ENCODE measurements at places on chromosomes 11 and 22. TPM values are rescaled to one million over a fixed set of nuclear protein-coding genes. Genes with fewer than 3 reads are reported as not detected.
A peak's percentile ranks its signal among the peaks of the same experiment; 100 is the strongest.

- no peak for DNase-seq
Measured at GRCh38 chr11:66172146-66172545, 96.3 kb upstream of the RAB1B start.

- no peak for DNase-seq
Measured at GRCh38 chr22:32661737-32662586, 139.5 kb upstream of the TIMP3 start.

GRCh38 chr11:131759140-131759539, 388.7 kb downstream of the NTM start:
- DNase-seq: no peak

The SEPTIN3 gene
- 3.2 TPM for total RNA-seq

GRCh38 chr22:40323681-40324171, 22.6 kb upstream of the ADSL start:
- no peak for DNase-seq

GRCh38 chr22:22450343-22450839, 58.2 kb downstream of the ZNF280B start:
- DNase-seq: no peak

DNA sequence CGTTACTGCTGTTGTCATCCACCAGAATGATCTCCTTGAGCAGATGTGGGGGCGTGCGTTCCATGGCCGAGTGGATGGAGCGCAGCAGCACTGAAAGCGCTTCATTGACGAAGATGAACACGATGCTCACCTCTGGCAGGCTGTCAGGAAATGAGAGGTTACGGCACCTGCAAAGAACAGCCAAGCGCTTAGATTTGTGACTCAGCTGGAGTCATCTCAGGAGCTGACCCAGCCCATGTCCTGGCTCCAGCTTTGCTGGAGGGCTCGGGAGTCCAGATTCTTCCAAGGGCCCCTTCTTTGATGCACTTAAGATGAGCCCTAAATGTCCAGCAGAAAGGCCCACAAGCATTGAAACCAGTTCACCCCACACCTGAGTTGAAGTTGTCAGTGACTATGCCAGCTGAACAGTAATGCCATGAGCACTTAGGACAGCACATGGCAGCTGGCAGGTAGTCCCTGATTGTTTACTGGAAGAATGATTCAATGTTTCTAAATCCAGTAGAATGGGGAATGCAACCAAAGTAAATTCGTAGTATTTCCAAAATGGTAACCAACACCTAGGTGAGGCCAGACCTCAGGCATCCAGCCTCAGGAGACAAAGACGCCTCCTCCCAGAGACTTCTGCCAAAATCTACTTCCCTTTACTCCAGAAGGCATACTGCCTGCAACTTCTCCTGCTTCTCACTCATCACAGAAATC, 79.7 kb upstream of the CSNK2A3 start:
- no peak for DNase-seq

The AMBRA1 gene
- 35.0 TPM for total RNA-seq

DNA sequence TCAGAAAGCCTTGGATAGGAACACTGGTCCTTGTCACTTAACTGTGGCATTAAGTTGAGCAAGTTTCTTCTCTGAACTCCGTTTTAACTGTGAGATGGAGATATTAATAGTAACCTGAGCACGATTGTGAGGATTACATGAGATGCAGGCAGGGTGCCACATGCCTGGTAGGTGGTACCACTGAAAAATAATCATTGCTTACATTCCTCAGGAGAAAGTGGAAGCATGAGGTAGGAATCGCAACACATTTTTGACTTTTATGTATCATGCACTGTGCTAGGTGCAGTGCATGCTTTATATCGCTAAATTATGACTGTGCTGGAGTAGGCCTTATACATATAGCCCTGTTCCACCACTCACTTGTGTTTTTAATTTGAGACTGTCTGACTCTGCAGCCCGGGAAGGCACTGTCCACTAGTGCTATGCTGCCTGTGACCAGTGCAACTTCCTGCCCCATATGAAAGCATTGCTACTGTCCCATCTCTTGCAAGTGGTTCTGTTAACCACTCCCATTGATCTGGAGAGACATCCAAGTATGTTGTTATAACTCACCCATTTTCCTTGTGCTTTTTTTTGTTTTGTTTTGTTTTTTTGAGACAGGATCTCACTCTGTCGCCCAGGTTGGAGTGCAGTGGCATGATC, 1.0 kb downstream of the UQCR10 start:
- DNase-seq: no peak

The PRG2 gene
- total RNA-seq: not detected

GRCh38 chr11:71454470-71455113, 1.6 kb downstream of the NADSYN1 start:
- DNase-seq: peak; percentile 43

The C22orf31 gene
- total RNA-seq: not detected

The IL17REL gene
- not detected for total RNA-seq

- DNase-seq: peak; percentile 35
Measured at GRCh38 chr22:29314537-29315285, 786 bp downstream of the RASL10A start.

DNA sequence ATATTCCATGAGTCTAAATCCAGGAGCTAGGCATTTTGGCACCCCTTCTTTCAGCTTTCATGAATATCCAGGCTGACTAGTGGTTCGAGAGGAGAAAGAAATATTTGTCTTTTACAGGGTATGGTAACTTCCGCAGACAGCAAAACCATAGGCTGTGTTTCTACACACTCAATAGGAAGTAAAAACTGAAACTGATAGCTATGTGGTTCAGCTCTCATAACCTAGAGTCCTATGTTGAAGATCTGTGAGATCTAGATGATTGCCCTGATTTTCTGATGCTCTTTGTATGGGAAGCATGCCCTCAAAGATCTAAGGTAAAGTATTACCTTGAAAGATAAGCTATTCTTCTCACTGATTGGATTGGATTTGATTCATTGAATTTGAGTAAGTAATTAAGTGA, 118.3 kb downstream of the CD44 start:
- no peak for DNase-seq

DNA sequence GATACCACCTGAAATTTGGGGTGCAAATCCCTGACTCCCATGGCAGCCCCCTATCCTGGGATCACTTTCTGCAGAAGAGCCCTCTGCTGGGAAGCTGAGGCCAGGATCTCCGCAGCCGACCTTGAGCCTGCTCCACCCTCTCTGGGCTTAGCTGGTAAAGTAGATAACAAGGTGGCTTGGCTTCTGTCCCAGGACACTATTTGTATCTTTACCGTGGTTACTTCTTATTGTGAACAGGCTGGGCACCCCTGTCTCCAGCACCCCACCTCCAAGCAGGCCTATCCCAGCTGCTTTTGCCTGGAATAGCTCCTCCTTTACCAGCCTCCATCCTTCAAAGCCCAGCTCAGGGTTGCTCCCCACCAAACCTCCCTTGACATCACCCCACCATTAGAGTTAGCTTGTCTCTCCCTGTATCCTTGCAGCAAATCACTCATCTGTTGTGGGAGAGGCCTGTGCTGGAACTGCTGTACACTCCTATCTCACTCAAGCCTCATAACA, 35.2 kb upstream of the P2RY2 start:
- no peak for DNase-seq

DNA sequence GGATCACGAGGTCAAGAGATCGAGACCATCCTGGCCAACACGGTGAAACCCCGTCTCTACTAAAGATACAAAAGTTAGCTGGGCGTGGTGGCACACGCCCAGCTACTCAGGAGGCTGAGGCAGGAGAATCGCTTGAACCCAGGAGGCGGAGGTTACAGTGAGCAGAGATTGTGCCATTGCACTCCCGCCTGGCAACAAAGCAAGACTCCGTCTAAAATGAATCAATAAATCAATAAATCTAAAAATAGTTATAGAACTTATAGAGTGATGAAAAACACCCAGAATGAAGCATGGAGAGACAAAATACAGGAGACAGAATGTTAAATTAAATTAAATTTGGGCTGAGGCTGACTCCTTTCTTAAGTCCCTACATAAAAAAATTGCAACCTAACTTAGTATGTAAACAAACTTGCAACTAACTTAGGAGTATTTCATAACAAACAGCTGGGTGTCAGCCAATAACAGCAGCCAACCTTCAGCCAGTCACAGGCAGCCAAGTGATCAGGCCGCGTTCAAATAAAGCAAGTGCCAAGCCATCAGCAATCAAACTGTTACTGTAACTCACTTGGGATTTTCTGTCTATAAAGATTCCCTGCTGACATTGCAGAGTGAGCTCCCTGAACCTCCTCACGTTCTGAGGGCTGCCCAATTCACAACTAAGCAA, 7.3 kb upstream of the TP53AIP1 start:
- DNase-seq: no peak

GRCh38 chr11:799641-800316, 1.7 kb upstream of the SLC25A22 start:
- no peak for DNase-seq

The TUG1 gene
- total RNA-seq: 125 TPM

DNA sequence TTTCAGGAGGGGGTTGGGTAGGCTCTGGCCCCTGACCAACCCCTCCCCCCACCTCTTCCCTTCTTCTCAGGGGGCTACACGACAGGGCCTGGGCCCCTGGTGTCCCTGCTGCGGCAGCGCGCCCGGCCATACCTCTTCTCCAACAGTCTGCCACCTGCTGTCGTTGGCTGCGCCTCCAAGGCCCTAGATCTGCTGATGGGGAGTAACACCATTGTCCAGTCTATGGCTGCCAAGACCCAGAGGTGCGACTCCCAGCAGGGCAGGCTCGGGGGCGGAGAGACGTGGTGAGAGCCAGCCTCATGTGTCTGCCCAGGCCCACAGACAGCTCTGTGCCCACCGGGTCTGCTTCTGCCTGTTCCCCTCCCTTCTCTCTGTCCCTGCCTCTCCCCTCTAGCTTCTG, 7.6 kb upstream of the GALR3 start:
- no peak for DNase-seq

The FDXACB1 gene
- 1.8 TPM for total RNA-seq

The ZP1 gene
- not detected for total RNA-seq

The CNGA4 gene
- 0.32 TPM for total RNA-seq

The C11orf86 gene
- not detected for total RNA-seq

The SCGB1D2 gene
- not detected for total RNA-seq

- DNase-seq: no peak
Measured at GRCh38 chr22:44536411-44536810, 38.4 kb upstream of the RTL6 start.

DNA sequence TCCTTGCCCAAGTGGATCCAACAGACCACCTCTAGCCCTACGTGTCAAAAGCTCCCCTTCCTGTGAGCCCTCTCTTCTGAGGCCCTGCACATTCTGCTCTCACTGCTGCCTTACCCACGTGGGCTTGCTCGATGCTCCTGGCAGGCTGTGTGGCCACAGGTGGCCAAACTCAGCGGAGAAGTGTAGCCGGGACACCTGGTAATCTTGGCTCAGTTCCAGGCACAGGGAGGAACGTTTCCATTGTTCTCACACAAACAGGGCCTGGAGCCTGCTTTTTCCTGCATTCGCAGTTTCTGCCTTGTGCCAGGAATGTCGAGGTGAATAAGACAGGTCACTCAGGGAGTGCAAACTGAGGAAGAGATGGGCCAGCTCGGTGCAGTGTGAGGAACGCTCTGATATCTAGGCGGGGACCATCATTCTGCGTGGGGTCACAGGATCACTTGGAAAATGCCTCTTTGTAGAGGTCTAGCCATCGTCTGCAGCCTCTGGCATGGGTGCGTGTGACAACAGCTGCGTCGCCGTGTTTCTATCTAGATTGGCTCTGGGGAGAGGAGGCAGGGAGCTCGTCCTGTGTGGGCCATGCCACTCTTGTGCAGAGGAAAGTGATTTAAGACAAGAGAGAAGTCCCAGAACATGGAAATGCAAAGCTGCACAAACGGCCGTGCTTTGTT, 127.6 kb upstream of the PARVA start:
- DNase-seq: peak; percentile 72

The THAP12 gene
- total RNA-seq: 49.2 TPM

- DNase-seq: no peak
Measured at GRCh38 chr11:74849525-74850391, 99.1 kb downstream of the XRRA1 start.

The TMEM25 gene
- total RNA-seq: 8.1 TPM

- DNase-seq: no peak
Measured at GRCh38 chr11:69002110-69002569, 10.9 kb downstream of the MRGPRF start.

GRCh38 chr11:36135076-36135475, 154.1 kb downstream of the COMMD9 start:
- DNase-seq: no peak

DNA sequence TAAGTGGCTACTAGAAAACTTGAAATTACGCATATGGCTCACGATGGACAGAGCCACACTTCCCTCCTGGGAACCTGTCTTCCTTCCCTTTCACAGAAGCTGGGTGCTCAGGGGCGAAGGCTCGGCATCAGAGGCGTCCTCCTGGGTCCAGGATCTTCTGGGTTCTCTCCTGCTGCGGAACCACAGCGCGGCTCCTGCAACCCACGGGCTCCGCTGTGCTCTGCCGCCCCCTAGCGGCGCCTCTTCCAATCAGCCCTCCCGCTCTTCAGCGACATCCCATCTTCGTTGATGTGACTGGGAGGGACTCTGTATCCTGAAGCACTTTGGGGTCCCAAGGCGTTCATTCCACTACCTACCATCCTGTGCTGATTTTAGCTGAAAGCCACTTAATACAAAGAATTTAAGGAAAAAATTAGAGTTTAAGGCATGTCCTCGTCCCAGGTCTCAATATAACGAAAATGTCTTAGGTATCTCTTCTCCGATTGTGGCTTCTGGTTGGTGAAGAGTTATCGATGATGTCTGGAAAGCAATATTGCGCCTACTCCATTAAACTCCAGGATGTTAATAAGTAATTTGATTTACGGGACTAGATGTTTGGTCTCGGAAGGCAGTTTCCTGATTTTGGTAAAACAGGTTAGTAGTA, 14.8 kb upstream of the RPS3 start:
- DNase-seq: peak; percentile 78

The PKNOX2 gene
- total RNA-seq: not detected

The PTPRCAP gene
- total RNA-seq: 1.3 TPM

DNA sequence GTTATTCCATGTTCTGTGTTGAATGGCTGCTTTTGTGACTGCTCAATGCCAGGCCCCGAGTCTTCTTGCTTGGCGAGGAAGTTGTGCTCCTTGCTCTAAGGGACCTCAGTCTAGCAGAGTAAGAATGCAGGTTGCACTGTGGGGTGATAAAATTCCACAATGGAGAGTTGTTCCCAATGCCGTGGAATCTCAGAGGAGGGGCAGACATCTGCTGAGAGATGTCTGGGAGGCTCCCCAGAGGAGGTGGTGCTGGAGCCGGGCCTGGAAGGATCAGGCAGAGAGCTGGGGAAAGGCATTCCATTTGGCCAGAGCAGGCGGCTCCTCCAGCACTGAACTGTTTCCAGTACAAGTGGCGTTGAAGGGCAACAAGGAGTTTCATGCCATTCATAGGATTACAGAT, 55.2 kb downstream of the ST3GAL4 start:
- no peak for DNase-seq

DNA sequence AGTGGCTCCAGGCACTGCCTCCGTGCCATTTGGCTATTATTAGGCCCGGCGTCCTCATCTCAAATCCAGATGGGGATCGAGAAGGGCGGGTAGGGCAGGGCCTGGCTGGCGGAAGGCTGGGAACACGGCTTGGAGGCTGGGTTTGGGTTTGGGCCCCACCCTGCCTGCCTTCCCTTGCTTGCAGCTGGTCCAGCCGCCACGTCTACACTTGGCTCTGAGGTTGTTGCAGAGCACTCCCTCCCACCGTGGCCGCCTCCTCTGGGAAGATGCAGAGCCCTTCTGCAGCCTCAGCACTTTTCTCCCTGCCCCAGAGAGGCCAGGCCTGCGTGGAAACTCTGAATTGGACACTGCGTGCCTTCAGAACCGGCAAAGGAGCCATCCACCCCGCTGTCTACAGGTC, 5.2 kb upstream of the SMTN start:
- no peak for DNase-seq

All from Calu3 (cell line).